ENCODE measurements at places on chromosomes 3 and 15.
A peak's percentile ranks its signal among the peaks of the same experiment; 100 is the strongest.

- DNase-seq: no peak
Measured at GRCh38 chr3:179158336-179159039, 10.3 kb downstream of the PIK3CA start.

DNA sequence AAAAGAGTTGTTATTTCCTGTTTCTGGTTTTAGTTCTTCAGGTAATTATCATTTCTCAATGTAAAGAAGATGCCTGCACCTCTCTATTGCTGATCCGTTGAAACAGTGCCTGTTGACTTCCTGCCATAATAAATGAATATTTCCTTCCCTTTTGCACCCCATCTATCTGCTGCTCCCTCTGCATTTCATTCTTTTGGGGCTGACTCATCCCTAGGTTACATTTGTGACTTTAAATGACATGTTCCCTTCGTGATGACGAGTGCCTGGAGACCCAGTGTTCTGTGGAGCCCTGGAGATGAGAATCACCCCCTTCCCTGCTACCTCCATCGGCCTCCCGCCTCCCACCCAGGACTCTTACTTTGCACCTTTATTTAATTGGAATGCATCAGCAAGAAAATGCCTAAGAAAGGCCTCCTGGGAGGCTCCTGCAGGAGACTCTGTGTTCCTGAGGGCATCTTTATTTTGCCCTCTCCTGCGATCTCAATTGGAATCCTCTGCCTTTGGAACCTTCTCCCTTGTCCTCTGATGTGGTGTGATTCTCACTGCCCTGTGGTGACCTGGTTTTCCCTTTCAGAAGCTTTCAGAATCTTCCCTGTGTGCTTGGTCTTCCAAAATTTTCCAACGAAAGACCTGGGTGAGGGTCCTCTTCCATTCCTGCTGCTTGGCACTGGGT is 13.7 kb downstream of the LRRK1 start:
- no peak for DNase-seq

DNA sequence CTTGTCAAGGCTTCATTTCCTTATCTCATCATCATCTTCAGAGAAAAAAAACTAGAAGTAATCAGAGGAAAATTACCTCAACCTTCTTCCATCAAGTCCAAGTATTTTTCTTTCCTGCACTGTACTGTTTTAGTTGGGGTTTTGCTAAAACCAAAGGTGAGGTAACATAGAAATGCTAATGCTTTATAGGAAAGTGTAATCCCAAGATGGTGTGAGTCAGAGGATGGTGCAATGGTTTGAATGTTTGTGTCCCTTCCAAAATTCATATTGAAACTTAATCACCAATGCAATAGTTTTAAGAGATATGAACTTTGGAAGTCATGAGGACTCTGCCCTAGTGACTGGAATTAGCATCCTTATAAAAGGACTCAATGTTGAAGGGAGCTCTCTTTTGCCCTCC is 79.5 kb downstream of the KBTBD8 start:
- DNase-seq: no peak

GRCh38 chr3:99833617-99834205 is 16.0 kb downstream of the CMSS1 start:
- DNase-seq: no peak

DNA sequence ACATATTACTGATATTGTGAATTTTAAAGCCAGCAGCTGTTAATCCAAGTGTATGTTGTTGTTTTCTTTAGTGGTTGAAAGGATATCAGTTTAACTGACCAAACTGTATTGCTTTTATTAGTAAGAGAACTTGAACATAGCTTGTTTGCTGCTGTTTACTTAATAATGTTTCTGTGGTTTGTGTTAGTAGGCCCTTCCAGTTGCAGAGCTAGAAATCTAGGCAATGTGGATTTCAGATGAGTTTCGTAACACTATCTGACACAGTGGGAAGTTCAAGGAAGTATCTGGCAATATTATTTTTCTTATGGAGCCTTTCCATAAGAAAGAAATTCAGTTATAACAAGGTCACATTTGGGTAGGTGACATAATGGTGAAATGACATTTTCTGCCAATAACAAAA is 18.5 kb downstream of the ZNF609 start:
- DNase-seq: no peak

- DNase-seq: no peak
Measured at GRCh38 chr3:10198226-10198625, 33.5 kb downstream of the IRAK2 start.

GRCh38 chr3:127815001-127815400 is 7.3 kb downstream of the MGLL start:
- DNase-seq: no peak

DNA sequence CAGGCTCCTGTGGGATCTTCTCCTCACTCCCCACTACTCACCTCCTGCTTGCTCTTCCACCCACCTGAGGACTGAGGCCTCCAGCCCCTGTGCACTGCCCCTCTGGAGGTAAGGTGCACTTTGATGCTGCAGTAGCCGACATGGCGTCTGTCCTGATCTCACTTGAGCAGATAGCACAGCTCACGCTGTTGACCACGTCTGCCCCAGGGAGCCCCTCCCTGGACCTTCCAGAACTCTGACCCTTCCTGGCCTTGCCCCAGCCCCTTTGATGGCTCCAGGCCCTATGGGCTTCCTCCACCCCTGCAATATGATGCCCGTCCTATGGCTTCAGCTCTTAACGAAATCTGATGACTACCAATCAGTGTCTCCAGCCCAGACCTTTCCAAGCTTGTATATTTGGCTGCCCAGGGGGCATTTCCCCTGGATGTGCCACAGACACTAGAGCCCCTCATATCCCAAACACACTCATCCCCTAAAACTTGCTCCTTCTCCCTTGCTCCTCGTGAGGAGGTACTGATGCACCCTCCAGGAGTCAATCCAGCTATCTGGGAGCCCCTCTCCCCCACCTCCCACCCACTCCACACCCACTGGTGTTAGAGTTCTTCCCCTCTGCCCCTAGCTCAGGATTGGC is 27.1 kb downstream of the KY start:
- DNase-seq: no peak

DNA sequence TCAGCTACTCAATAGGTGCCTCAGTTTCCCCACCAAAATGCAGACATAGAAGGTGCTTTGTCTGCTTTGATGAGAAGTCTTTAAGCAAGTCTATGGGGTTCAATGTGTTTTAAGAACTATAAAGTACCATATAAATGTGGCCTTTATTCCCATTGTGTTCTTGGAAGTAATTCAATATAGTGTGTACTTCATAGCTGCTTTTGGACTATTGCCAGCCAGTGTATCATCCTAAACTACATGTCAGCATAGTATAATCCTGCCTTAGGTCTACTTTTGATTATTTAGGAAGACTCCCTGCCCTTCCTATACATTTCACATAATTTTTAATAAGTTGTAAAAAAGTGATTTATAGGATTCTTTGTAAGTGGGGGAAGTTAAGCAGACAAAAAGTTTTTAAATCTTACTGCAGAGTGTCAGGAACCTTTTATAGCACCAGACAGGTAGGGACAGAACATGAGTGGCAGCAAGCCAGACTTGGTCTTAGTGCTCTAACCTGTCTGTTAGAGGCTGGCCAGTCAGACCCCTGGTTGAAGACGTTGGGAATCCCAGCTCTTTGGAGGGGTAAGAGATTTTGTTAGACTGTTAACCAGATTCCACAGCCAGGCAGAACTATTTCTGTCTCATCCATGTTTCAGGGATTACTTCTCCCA is 48.4 kb downstream of the MLH1 start:
- DNase-seq: no peak

- no peak for DNase-seq
Measured at GRCh38 chr15:65828585-65828984, 36.5 kb upstream of the DENND4A start.

DNA sequence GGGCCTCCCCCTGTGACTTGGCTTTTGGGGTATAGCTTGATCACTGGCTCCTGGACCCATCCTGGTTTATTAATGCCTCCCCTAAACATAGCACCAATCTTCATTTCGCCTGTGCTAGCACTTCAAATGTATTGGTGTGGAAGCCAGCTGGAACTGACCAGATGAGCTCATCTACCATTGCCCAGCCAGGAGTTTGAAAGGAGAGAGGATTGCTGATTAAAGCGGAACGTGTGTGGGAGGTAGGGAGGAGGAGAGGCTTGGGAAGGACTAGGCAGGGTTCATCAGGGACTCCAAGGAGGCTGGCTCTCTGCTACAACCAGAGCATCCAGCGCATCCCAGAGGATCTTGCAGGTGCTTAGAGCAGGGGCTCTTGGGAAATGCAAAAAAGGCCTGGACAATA is 34.4 kb upstream of the TLE3 start:
- no peak for DNase-seq

DNA sequence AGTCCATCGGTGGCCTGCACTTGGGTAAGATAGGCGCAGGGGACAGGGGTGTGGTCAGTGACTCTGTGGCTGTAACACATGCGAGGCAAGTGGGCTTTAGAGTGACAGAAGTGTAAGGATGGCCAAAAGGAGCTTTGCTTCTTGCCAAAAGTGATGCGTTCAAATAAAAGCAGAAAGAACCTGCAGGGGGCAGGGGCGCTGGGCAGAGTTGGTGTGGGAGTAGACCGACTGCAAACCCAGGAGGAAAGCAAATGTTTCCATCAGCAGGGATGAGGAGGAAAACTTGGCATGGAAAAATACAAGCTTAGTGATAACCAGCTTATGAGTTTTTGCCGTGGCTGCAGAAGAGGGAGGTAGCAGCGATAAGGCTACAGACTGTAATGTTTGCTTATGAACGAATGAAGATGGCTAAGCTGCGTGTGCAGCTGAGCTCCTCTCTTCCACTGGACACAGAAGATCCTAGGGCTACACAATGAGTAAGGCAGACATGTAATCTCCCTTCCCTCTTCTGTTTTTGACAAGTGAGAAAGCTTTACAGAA is 149.4 kb downstream of the WNT5A start:
- DNase-seq: peak; percentile 43

- DNase-seq: no peak
Measured at GRCh38 chr3:187002915-187003314, 72.6 kb downstream of the ST6GAL1 start.

GRCh38 chr15:65732698-65733097 is 59.4 kb downstream of the DENND4A start:
- DNase-seq: no peak

GRCh38 chr3:8517487-8517886 is 15.9 kb downstream of the LMCD1 start:
- DNase-seq: no peak

GRCh38 chr15:67766968-67767367 is 58.3 kb upstream of the SKOR1 start:
- DNase-seq: no peak

DNA sequence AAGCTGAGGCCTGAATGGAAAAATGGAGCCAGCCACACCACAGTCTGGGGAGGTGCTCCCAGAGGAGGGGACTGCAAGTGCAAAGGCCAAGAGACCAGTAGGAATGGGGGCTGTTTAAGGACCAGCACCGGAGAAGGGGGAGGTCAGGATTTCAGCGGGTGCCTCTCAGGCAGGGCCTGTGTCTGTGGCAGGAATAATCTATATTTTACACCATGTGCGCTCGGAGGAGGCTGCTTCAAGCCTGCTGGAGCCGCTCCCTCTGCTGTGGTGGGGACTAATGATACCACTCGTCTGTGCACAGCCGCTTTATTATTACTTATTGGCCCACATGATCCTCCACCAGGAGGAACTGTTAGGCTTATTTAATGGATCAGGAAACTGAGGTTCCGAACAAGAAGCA is 45.3 kb downstream of the TPRA1 start:
- DNase-seq: no peak

DNA sequence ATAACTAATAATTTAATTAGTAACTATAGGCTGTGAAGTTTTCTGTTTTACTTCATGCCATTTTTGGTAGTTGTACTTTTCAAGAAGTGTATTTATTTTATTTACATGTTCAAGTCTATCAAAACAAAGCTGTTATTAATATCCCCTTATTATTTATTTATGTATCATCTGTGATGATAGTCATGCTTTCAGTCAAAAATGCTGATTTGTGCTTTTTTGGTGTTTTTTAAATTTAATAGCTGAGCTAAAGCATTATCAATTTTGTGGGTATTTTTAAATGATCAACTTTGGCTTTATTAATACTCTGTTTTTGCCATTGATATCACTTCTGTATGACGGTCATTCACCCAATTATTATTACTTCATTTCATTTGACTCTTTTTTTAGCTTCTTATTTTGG is 1229.2 kb upstream of the CADM2 start:
- no peak for DNase-seq

DNA sequence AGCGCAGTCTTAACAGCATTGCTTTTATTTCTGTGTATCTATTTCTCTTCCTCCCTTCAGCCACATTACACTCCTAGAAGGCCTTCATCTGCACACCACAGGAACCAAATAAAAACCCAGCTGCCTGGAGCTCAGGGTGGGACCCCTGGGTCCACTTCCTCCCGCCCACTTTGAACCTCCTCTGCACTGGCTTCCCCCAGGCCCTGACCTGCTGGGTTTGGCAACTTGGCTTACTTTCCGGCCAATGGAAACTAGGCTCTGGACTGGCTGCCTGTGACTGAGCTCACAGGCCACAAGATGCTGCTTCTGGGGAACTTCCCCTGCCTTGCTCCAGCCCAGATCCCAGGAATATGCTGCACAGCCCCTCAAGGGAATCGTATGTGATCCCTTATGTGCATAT is 89.8 kb downstream of the SEMA5B start:
- DNase-seq: no peak

DNA sequence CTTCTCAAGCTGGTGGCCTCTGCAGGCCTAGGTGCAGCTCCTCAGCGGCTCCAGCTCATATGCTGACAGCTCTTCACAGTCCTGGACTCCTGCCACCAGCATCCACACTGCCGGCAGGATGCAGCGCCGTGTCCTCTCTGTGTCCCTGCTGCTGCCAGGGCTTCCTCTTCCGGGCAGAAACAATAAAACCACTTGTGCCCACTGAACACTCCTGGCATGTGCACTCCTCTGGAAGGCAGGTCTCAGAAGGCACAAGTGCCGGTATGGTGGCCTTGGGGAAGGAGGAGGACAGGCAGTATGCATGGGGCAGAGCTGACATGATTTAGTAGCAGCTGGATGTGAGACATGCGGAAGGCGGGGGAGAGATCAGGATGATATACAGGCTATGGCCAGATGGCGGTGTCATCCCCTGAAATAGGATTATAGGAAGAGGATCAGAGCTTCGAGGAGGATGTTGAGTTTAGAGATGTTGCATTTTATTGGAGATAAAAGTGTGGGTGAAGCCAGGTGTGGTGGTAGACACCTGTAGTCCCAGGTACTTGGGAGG is 7.5 kb upstream of the MAN2A2 start:
- DNase-seq: peak; percentile 88

DNA sequence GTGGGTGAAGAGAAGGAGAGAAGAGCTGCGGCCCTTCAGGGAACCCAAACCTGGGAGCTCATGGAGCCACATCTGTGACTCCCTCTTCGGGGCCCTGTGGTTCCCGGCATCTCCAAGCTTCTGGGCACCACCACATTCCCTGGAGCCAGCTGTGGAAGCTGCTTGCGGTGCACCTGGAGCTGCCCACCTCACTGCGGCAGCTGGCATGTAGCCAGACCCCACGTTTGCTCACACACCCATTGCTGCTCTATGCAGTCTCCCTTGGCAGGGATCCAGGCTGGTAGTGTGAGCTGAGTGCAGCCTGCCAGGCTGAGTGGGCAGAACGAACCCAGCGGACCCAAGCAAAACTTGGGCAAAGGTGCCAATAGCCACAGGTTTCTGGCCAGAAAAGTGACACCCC is 16.8 kb upstream of the PLA2G4E start:
- no peak for DNase-seq

- DNase-seq: no peak
Measured at GRCh38 chr15:27846722-27847395, 252.3 kb downstream of the OCA2 start.

- DNase-seq: no peak
Measured at GRCh38 chr3:125367403-125368230, 7.5 kb downstream of the ZNF148 start.

- DNase-seq: no peak
Measured at GRCh38 chr3:69880069-69880640, 119.4 kb upstream of the SAMMSON start.

- peak; percentile 90 for DNase-seq
Measured at GRCh38 chr15:76206325-76206976, 104.8 kb downstream of the ETFA start.
